ENCODE measurements at places on chromosomes 6 and 20.

DNA sequence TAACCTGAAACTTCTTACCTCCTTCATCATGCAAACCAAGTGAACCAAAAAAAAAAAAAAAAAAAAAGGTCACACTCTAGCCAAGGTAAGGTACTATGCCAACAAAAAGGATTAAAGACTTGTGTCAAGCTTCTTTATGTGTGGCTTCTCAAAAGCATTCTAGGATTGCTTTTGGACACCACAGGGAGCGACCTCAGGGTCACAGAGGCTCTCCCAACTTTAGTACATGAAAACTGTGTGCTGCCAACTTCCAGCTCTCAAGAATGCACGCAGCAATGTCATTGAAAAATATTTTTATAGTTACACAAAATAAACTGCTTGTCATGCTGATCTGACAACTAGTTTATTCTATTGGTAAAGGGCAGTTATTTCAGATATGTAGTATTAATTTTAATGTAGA lies 243.8 kb downstream of the PLCB1 start:
- no peak for DNase-seq

- DNase-seq = peak; percentile 37
Measured at GRCh38 chr20:14498772-14499171, 161.4 kb upstream of the FLRT3 start.

DNA sequence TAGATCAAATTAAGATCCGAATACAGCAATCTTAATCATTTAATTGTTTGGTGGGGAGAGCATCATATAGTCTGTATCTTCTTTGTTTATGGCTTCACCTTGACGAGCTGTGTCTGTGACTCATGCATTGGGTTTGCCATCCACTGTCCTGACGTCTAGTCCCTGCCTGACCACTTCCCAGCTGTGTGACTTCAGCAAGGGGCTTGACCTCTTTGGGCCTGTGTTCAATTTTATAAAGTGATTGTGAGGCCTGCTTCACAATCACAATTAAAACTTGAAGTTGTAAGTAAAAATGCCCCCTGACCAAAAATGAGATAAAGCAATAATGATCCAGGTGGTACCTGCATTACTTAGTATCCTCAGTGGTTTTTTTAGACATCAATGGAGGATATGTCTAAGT lies 209.2 kb downstream of the ZNF217 start:
- no peak for DNase-seq

GRCh38 chr6:36266913-36267644 lies 2.8 kb upstream of the PNPLA1 start:
- no peak for DNase-seq

- DNase-seq = no peak
Measured at GRCh38 chr6:40411881-40412280, 175.3 kb downstream of the LRFN2 start.

- no peak for DNase-seq
Measured at GRCh38 chr6:17933716-17934115, 53.7 kb downstream of the KIF13A start.

GRCh38 chr6:139402876-139403386 lies 28.5 kb upstream of the CITED2 start:
- no peak for DNase-seq

GRCh38 chr6:129767776-129768485 lies 58.0 kb upstream of the ARHGAP18 start:
- DNase-seq = no peak

DNA sequence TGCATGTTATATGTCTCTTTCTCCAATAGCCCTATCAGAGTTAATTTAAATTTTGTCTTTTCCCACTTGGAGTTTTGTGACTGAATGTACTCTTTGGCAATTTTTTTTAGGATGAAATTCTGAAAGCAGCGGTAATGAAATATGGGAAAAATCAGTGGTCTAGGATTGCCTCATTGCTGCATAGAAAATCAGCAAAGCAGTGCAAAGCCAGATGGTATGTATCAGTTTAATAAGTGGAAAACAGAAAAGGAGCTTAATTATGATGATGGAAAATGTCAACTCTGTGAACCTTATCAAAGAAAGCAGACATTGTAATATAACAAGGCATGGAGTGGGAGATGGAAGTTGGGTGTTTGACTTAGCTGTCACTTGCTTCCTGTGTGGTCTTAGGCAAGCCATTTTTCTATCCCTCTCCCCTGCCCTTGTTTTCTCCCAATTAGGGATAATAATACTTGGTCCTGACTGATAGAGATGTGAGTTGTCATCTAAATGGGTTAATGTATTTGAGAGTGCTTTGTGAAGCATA lies 2.7 kb downstream of the CDC5L start:
- peak; percentile 22 for DNase-seq

- no peak for DNase-seq
Measured at GRCh38 chr6:44660561-44661220, 273.2 kb downstream of the CDC5L start.

DNA sequence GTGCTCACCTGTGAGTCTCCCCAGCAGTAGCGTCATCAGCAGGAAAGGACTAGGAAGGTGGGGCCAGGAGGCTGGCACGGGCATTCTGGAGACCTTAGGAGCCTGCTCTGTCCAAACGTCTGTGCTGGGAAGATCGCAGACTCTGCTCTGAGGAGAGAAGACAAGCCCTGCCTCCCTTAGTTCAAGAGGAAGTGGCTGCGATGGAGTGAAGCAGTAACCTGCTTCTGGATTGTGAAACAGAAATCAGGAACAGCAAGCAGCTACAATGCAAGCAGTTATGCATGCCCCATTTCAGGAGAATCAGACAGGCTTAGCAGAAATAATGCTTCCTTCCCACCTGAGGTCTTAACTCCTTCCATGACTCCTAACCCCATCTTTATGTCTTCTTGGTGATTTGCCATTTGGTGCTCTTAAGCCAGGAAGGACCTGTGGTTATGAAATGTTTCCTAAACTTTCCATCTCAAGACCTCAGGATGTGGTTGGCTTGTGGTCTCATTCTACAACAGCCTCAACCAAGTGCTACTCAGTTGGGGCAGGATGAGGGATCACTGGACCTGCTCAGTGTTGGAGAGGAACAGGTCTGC lies at the start of gene SIRPB1:
SIRPB1 (minus strand) TSS at position 149 of the 584 bp plus-strand sequence; CDS start at position 84, 65 bp downstream.
- DNase-seq = no peak

DNA sequence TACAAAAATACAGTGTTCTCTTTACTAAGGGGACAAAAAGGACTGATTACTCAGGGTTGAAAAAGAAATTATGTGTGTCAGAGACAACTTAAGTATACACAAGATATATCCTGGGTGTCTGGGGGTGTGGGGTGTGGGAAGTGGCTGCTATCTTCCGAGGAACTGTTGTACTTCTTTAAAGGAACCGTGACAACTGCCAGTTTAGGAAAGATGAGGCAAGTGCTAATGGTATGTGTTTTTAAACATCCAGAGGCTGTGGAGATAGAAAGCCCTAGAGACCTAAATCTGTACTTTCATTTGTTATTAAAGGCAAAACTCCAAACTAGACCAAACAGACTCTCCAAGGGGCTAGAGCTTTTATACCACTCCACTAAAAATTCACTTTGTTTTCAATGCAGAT lies 95.6 kb downstream of the SNAP25 start:
- DNase-seq = no peak

GRCh38 chr6:82711105-82711827 lies 347.6 kb downstream of the TPBG start:
- DNase-seq = no peak

- DNase-seq = no peak
Measured at GRCh38 chr6:17771609-17772008, 64.9 kb upstream of the NUP153 start.

DNA sequence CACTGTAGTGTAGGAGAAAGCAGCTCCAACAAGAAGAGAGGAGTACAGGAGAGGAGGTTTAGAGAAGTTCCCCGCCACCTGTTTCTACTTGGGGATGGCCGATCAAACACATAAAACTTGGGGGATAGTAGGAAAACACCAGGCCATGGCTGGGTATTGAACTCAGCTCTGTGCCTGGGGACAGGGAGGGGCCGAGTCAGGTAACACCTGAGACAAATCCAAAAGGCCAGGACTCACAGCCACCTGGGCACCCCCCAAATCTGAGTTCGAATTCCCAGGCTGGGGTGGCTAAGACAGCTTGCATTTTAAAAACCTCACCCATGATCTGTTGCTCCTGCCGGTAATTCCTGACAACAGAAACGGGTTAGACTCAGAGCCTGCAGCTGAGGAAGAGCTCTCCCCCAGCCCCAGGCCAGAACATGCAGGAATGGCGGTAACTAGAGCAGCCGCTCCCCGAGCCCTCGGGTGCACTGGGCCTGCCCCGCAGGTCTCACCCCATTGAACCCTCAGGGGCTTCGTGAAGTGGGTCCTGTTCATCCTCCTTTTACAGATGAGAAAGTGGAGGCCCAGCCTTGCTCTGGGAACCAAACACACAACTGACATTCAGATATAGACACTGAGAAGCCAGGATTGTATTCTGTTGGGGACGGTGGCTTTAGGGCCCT lies 61.0 kb downstream of the TCP11 start:
- no peak for DNase-seq

- DNase-seq = peak; percentile 50
Measured at GRCh38 chr6:33075568-33076405, at the start of gene HLA-DPB1. HLA-DPB1 (plus strand) TSS chr6:33075990; CDS start chr6:33076042, 52 bp downstream.

- DNase-seq = no peak
Measured at GRCh38 chr6:121235386-121235785, 98.9 kb downstream of the TBC1D32 start.

- DNase-seq = no peak
Measured at GRCh38 chr20:458776-459175, 3.6 kb downstream of the TBC1D20 start.

DNA sequence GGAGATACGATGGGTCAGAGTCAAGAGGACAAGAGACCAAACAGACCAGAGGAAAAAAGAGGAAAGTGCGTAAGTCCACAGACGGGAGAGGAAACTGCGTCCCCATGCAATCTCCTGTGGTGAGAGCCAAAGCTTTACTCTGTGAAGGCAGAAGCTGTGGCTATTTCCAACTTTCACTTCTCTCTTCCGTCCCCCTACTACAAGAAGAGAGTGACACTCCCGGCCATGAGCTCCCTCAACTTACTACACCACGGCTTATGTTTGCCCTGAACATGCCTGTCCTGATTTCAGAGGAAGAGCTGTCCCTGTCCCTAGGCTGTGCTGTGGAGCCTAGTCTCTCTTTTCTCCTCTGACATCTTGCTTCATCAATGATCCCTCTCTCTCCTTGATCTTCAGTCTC lies 11.5 kb upstream of the SSR1 start:
- no peak for DNase-seq

- DNase-seq = no peak
Measured at GRCh38 chr6:46016063-46016608, 476 bp upstream of the CLIC5 start.

GRCh38 chr6:125843593-125843992 lies 52.8 kb downstream of the NCOA7 start:
- no peak for DNase-seq

- DNase-seq = no peak
Measured at GRCh38 chr20:41510224-41510623, 108.0 kb downstream of the CHD6 start.

- DNase-seq = no peak
Measured at GRCh38 chr6:73664701-73665100, 10.9 kb upstream of the SLC17A5 start.

DNA sequence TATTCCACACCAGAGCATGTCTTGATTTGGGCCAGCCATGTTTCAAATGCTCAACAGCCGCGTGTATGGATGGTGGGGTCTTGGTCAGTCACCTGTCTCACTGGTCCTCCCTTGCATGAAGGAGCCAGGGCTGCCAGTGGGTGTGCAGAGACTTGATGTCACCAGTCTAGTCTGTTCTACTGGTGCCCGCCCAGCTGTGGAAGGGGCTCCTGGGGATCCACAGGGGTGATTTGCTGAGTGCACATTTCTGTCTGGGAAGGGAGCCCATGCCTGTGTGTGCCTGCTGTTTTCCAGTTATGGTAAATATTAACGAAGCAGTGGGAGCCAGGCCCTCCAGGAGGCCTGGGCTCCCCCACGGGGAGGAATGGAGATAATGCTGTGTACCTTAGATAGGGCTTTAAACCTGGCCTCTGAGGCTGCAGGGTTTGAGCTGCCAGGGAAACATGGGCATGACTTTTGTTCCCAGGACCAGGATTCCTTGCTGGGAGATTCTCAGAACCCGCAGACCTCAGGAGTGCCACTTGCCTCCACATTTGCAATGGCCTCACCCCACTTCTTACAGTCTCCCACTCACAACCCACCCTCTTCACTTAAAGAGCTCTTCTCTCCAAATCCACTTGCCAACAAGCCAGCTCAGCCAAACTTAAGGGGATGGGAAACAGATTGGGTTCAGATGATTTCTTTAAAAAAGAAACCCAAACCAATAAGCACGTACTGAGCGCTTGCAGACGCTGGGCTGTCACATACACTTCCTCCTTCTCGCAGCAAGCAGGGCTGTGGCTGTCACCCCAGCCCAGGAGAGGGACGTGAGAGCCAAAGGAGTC lies 54.1 kb downstream of the VEGFA start:
- peak; percentile 30 for DNase-seq

- no peak for DNase-seq
Measured at GRCh38 chr6:9200712-9201111, 765.4 kb upstream of the SLC35B3 start.

- no peak for DNase-seq
Measured at GRCh38 chr6:42363926-42364849, 87.5 kb downstream of the TRERF1 start.

GRCh38 chr20:33732166-33732970 lies 572 bp downstream of the ZNF341 start:
- no peak for DNase-seq

DNA sequence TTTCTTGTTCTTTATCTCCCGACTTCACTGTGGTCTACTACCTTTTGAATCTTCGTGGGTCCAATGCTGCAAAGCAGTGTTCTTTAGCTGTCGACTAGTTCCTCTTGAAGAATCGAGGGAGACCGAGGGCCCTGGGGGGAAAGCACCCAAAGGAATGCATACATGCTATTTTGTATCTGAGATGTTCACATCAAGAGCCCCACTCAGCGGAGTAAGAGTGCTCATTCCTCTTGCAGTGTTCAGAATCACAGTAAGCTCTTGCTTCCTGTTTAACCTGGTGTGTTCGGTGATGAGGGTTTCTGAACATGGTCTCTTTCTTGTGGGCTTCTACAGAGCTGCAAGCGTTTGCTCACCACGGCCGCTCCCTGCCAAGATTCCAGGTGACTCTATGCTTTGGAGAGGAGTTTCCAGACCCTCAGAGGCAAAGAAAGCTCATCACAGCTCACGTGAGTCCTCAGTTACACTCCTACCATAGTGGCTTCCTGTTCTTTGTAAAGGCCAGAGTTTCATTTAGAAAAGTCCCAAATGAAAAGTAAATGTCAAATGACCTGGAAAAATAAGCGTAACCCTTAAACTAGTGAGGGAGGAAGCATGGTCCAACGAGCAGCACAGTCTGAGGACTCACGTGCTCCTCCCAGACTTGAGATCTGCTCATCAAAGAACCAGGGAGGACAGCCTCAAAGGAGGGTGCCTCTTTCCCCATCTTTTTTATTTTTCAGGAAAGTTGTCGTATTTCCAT lies 13.3 kb downstream of the IRF4 start:
- no peak for DNase-seq

DNA sequence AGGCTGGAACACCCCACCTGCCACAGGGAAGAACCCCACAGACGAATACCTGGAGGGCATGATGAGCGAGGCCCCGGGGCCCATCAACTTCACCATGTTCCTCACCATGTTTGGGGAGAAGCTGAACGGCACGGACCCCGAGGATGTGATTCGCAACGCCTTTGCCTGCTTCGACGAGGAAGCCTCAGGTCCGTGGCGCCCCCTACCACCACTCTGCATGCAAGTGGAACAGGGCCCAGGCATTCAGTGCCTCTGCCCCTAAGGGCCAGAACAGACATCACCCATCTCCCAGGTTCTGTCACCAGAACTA lies 6.6 kb downstream of the MYL9 start:
- no peak for DNase-seq

Measured in renal pelvis (tissue), 12 donors.